ENCODE measurements at places on chromosomes 4 and X.
A peak's percentile ranks its signal among the peaks of the same experiment; 100 is the strongest.

GRCh38 chr4:183483997-183484396 lies 20.9 kb upstream of the ING2 start:
- DNase-seq: no peak

- DNase-seq: peak; percentile 71
These were observed 4.3 kb downstream of the PNCK start for GRCh38 chrX:153669174-153669890.

- no peak for DNase-seq
These were observed 124.4 kb upstream of the PCDH18 start for GRCh38 chr4:137656661-137657060.

DNA sequence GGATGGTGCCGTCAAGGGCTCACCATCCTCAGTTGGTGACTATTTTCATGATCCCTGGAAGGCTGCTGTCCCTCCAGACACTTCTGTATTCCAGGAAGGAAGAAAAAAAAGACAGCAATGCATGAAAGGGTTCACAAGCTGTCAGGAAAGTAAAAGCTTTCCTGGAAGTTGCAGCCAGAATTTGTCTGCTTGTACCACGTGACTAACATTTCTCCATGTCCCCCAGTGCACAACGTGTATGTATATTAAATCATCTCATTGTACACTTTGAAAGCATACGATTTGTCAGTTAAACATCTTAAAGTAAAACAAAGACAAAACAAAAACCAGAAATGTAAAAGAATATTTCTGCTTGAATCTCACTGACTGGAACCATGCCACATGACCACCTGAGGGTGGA lies 127.4 kb upstream of the CLNK start:
- DNase-seq: no peak

DNA sequence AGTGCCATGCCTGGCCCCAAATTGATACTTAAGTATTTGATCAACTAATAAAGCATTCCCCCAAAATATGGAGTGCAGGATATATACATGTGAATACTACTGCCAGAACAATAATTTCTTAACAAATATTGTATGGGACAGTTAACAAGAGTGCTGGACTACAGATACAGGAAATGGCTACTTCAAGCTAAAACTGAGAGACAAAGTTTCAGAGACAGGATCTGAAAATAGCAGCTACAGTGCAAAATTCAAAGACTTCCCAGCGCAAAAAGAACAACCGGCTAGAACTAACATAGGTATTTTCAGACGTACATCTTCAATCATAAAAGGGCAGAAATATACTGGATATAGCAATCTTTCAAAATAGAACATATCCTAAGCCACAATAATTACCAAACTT lies 6.3 kb downstream of the ATRX start:
- no peak for DNase-seq

GRCh38 chr4:6747294-6748051 lies 31.5 kb downstream of the BLOC1S4 start:
- DNase-seq: no peak

- DNase-seq: peak; percentile 75
These were observed 60.5 kb downstream of the TBC1D14 start for GRCh38 chr4:6969826-6970800.

DNA sequence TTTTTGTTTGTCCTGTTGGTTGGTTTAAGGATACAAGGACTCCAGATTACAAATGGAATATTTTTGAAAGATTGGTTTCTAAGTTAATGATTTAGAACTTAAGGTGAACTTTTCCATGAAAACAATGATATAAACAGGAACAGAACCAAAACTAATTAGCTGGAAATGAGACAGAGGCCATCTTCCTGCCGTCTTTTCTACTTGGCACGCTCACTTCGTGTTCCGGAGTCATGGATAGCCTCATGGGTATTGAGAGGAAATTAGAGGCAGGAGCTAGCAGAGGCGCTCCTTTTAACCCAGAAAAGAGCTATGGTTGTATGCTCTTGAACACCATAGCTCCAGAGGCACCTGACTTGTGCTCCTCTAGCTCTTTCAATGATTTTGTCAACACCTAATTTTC lies 2.4 kb downstream of the FAM241A start:
- no peak for DNase-seq

- DNase-seq: no peak
These were observed 14.6 kb upstream of the ZNF630 start for GRCh38 chrX:48086082-48086481.

- no peak for DNase-seq
These were observed 40.8 kb downstream of the CENPU start for GRCh38 chr4:184693056-184693455.

- DNase-seq: no peak
These were observed 75.1 kb downstream of the TSPAN5 start for GRCh38 chr4:98583265-98583664.

DNA sequence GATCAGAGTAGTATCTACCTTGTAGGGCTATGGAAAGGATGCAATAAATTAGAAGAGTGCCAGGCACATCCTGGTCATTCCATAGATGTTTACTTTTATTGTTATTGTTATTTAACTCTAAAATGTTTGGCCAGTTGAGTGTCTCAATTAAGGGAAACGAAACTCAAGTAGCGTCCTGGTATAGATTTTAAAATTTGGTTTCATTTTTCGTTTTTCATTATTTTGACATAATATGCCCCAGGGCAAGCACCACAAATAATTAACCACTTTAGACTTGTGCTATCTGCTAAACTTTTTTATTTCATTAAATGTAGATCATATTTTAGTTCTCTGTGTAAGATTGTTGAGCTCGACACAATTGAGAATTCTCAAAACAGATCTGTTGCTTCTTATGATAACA lies 179.7 kb upstream of the PRPS2 start:
- DNase-seq: no peak

DNA sequence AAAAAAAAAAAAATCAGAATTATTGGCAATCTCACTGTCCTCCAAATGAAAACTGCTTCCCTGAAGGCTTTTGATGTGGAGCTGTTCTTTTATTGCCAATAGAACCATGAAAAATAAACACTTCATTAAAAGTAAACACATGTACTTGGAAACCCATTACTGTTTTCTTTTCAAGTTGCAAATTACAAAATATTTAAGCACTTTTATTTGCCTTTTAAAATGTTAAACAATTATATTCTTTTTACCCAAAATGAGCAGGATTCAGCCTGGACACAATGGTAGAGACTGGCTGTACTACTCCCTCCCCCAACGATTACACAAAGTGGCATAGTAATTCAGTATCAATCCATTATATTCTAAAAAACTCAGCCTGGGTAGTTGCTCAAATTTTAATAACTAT lies 60.9 kb downstream of the SH2D1A start:
- no peak for DNase-seq

DNA sequence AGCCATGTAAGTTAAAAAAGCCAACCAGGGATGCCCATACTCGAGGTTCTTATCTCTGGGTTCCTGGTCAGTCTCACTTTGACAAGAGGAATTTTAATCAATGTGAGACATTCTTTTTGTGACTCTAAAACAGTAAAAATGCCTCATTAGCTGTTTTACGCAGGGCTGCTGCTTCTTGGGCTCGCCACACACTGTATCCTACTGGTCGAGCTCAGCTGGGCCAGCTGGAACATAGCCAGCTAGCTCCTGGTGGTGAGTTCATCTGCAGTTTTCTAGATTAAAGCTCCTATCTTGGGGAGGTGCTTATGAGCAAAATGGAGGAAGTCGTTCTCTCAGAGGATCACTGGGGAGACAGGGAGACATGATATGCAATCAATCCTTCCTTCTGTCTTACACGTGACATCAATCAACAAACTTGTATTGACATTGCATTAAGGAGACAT lies 55.9 kb upstream of the LEF1 start:
- no peak for DNase-seq

GRCh38 chr4:173834151-173834550 lies 304.1 kb upstream of the HAND2 start:
- no peak for DNase-seq

- no peak for DNase-seq
These were observed 33.4 kb downstream of the SPINK2 start for GRCh38 chr4:56788081-56788480.

DNA sequence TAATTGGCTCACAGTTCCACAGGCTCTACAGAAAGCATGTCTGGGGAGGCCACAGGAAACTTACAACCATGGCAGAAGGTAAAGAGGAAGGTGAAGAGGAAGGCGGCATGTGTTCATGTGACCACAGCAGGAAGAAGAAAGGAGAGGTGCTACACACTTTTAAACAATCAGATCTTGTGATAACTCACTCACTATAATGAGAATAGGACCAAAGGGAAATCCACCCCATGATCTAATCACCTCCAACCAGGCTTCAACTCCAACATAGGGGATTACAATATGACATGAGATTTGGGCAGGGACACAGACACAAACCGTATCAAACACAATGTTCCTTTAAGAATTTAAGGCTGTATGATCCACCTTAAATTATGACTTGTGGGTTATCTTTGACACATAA lies 10.5 kb upstream of the PGM2 start:
- no peak for DNase-seq

DNA sequence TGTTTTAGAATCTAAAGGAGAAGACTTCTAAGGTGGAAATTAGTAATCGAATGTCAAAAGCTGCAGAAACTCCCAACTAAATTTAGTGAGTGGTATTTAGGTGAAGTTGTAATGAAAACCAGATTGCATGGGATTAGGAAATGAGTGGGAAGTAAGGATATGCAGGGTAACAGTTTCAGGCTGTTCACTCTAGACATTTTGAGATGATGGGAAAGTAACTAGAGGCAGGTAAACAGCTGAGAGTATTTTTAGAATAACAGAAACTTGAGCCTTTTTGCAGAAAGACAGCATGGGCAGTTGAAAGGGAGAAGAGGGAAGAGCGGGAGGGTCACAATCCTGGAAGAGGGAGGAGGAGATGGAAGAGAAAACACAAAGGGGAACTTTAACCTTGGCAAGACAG lies 12.7 kb downstream of the SPRY1 start:
- no peak for DNase-seq

- no peak for DNase-seq
These were observed 270.3 kb downstream of the DTHD1 start for GRCh38 chr4:36551697-36552214.

DNA sequence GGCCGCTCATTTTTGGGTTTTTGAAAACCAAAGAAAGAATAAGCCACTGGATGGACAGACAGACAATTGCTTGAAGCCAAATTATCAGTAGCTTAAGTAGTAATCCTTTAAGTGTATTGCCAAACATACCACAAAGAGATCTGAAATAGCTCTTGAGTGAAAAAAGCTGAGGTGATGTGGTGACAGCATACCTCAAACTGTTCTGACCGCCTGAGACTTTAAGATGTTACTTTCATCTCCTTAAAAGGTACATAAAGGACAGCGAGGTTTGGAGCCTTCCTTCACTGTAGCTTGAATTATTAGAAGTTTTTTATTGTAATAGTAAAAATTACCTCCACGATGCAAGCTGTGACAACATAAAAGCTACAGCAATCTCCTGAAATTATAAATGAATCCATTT lies 271.5 kb upstream of the FAM241A start:
- DNase-seq: no peak

DNA sequence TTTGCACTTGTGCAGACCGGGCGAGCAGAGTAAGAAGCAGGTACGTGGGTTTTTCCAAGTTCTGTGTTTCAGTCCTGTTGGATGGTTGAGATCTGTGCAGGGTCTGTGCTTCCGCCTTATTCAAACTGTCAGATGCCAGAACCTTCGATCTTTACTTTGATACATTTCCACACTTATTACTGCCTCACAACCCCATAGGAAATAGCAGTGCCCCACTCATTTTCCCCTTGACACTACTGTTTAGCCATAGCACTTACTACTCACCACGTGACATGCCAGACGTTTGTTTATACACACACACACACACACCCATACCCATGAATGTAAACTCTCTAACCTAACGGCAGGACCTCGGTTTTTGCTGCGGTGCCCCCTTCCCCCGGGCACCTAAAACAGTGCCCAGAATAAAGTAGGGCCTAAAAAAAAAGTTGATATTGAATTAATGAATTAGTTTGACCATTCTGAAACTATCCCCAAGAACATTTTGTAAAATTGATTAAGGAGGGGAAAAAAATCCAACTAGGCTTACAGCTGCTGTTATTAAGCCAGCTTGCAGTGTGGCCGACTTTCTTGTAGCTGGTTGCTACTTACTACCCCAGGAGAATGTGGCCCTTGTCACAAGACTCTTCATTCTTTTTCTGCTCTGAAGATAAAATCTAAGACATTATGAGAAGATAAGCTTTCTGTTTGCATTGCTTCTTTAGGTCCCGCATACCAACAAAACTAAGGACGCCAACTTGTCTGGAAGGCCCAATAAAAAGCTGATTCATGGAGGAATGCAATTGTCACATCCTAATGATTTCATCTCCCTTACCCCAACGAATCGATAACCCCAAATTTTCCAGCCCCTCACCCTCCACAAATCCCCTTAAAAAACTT lies 704 bp upstream of the SEPSECS start:
- peak; percentile 33 for DNase-seq

- DNase-seq: no peak
These were observed 63.8 kb downstream of the SLITRK2 start for GRCh38 chrX:145881175-145881995.
